Activated CD8-positive, alpha-beta T cell treated with anti-CD3 and anti-CD28 coated beads for 36 hours (primary cell): ENCODE measurements at places on chromosomes 5 and 9.
A peak's percentile ranks its signal among the peaks of the same experiment; 100 is the strongest.

DNA sequence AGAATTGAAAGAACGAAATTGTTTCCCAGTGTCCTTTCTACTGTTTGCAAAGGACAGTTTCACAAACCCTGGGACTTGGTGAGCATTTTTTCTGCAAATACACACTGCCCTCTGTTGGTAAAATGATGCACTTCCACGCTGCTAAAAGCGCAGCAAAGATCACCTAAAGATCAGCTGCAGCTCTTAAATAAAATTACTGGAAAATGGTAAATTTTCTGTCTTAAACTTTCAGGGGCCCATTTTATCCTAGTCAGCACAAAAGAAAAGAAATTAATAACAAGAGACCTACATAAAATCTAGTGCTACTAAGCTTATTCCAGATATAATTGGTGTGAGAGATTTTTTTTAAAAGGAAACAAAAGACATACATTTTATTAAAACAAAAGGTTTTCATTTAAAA, 566.0 kb downstream of the CAAP1 start:
- no peaks in the 10 kb centered on the region for H3K36me3 ChIP-seq
- H3K27me3 ChIP-seq = no peaks in the 10 kb centered on the region
- H3K4me1 ChIP-seq = no peaks in the 10 kb centered on the region
- DNase-seq = peak; percentile 11
- no peak overlapping the region for H3K27ac ChIP-seq

DNA sequence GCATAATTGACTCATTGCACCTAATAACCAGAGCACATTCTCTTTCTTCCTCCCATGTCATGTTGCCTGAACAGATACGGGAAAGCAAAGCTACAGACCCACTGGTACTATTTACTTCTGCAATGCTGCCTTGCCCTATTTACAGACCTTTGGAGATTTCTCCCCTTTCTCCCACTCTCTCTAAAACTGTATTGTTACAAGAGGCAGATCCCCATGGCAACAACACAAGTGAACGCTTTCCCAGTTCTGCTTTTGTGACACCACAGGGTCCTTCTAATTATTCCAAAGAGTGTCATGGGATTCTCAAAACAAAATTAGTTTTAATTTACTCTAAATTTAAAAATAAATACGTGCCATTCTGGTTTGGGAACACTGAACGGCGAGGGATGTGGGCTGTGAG, 104.7 kb downstream of the KCTD16 start:
- H3K27me3 ChIP-seq = peaks cover 4% of the 10 kb centered on the region
- no peak overlapping the region for H3K4me3 ChIP-seq
- no peaks in the 10 kb centered on the region for H3K36me3 ChIP-seq
- no peak overlapping the region for H3K27ac ChIP-seq
- H3K4me1 ChIP-seq = no peaks in the 10 kb centered on the region

GRCh38 chr9:78826527-78826926, 529.6 kb downstream of the PSAT1 start:
- peaks cover 2% of the 10 kb centered on the region for H3K27me3 ChIP-seq
- H3K27ac ChIP-seq = no peak overlapping the region
- no peak for DNase-seq
- H3K36me3 ChIP-seq = no peaks in the 10 kb centered on the region
- H3K4me3 ChIP-seq = no peak overlapping the region

GRCh38 chr9:128142061-128142460, 7.2 kb upstream of the LCN2 start:
- H3K36me3 ChIP-seq = no peaks in the 10 kb centered on the region
- H3K27me3 ChIP-seq = no peaks in the 10 kb centered on the region
- H3K4me3 ChIP-seq = no peak overlapping the region
- no peak overlapping the region for H3K27ac ChIP-seq

GRCh38 chr9:6301858-6302257, 26.3 kb upstream of the TPD52L3 start:
- no peak for DNase-seq
- no peak overlapping the region for H3K27ac ChIP-seq
- no peaks in the 10 kb centered on the region for H3K4me1 ChIP-seq
- peaks cover 7% of the 10 kb centered on the region for H3K27me3 ChIP-seq
- no peak overlapping the region for H3K4me3 ChIP-seq

GRCh38 chr5:142545650-142546322, 140.1 kb downstream of the FGF1 start:
- H3K4me3 ChIP-seq = no peak overlapping the region
- no peak for DNase-seq
- peaks cover 4% of the 10 kb centered on the region for H3K4me1 ChIP-seq

DNA sequence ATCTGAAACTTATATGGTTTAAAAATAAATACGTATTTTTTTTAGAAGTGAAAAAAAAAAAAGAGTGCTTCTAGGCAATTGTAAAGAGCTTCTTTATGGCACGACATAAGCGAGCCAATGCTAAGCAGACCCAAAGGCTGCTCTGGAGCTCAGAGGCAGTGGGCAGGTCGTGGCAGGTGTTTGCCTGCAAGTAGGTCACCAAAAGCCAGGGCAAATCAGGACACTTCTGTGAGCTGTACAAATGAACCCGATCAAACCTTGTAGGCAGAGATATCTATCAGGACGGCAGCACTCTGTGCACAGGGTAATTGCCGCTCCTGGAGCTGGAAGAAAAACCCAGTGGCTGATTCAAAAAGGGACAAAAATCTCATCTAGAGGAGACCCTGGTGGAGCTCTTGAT, 75.9 kb downstream of the IRX2 start:
- H3K4me1 ChIP-seq = no peaks in the 10 kb centered on the region
- H3K27ac ChIP-seq = no peak overlapping the region
- H3K4me3 ChIP-seq = no peak overlapping the region
- no peaks in the 10 kb centered on the region for H3K27me3 ChIP-seq
- no peaks in the 10 kb centered on the region for H3K36me3 ChIP-seq

GRCh38 chr9:91334053-91334452, 27.7 kb downstream of the AUH start:
- no peak overlapping the region for H3K27ac ChIP-seq
- peaks cover 44% of the 10 kb centered on the region for H3K36me3 ChIP-seq
- DNase-seq = peak; percentile 21
- H3K4me3 ChIP-seq = no peak overlapping the region
- no peaks in the 10 kb centered on the region for H3K27me3 ChIP-seq

GRCh38 chr9:113221800-113222481, 597 bp downstream of the SLC31A1 start:
- peak; percentile 2 for DNase-seq
- peaks cover 11% of the 10 kb centered on the region for H3K36me3 ChIP-seq
- no peaks in the 10 kb centered on the region for H3K27me3 ChIP-seq

DNA sequence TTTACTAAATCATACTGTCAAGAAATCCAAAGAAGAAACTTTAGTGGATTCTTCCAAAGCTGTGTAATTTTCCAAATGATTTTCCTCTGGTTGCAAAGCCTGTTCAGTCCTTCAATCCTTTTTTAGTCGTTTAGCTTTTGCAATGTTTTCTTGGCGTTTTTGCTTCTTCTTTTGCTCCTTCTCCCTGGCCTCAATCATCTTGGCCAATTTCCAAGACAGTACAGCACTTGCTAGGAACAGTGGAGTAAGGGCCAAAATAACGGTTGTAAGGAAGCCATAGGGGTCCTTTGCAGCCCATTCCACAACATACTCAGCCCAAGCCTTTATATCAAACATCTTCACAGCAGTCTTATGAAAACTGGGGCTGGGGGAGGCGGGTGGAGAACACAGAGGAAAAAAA, 2.4 kb downstream of the SMIM15 start:
- peak overlapping the region; percentile 68 for H3K27ac ChIP-seq
- no peaks in the 10 kb centered on the region for H3K27me3 ChIP-seq
- H3K4me3 ChIP-seq = no peak overlapping the region
- DNase-seq = no peak
- H3K4me1 ChIP-seq = peaks cover 34% of the 10 kb centered on the region

DNA sequence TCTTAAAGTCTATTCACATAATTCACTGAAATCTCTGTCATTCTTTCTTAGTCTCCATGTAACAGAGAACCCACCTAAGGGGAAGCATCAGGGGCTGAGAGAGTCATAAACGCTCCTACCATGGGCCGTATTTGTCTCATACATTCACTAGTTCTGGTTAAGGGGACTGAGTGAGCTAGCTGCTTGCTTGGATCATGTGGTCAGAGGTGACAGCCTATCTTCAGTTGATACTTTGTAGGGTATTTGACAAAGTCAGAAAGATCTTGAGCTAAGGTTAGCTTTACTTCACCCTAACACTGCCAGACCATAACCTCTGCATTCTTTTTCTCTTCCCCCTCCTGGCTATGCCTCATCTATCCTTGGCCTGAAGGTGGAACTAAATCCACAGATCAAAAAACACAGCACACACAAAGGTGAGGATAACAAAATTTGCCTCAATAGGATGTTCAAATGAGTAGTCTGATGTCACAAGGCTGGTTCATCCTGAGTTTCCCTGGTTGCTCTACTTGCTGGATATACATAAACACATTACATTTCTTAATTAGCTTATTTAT, 66.5 kb downstream of the MARCHF3 start:
- DNase-seq = no peak
- peaks cover 6% of the 10 kb centered on the region for H3K4me1 ChIP-seq
- no peaks in the 10 kb centered on the region for H3K36me3 ChIP-seq
- no peak overlapping the region for H3K4me3 ChIP-seq
- H3K27ac ChIP-seq = no peak overlapping the region
- no peaks in the 10 kb centered on the region for H3K27me3 ChIP-seq

- H3K27ac ChIP-seq = no peak overlapping the region
- no peak overlapping the region for H3K4me3 ChIP-seq
- H3K4me1 ChIP-seq = no peaks in the 10 kb centered on the region
- H3K36me3 ChIP-seq = no peaks in the 10 kb centered on the region
These were observed 10.1 kb downstream of the CDKN2A start for GRCh38 chr9:21984101-21984500.

- no peak for DNase-seq
- H3K27me3 ChIP-seq = no peaks in the 10 kb centered on the region
- peaks cover 25% of the 10 kb centered on the region for H3K4me1 ChIP-seq
- H3K27ac ChIP-seq = no peak overlapping the region
- no peaks in the 10 kb centered on the region for H3K36me3 ChIP-seq
- no peak overlapping the region for H3K4me3 ChIP-seq
These were observed 51.3 kb upstream of the SUB1 start for GRCh38 chr5:32534041-32534440.

DNA sequence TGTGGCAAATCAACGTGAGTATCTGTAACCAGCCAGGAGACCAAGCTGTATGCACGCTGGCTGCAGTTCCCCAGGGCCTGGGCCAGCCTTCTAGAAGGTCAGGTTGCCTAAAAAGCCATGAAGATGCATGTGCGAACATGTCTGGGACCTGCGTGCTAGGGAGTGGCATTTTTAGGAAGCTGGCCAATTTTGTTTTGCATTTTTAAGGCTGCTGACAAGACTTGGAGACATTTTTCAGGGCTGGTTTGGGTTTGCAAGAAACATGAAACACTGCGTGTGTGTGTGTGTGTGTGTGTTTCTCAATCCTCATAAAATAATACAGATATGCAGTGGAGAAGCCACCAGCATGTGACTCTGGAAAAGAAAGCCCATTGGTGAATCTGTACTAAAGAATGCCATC, 5.1 kb downstream of the TGFBI start:
- DNase-seq = no peak
- H3K27me3 ChIP-seq = peaks cover 11% of the 10 kb centered on the region
- H3K4me3 ChIP-seq = no peak overlapping the region

DNA sequence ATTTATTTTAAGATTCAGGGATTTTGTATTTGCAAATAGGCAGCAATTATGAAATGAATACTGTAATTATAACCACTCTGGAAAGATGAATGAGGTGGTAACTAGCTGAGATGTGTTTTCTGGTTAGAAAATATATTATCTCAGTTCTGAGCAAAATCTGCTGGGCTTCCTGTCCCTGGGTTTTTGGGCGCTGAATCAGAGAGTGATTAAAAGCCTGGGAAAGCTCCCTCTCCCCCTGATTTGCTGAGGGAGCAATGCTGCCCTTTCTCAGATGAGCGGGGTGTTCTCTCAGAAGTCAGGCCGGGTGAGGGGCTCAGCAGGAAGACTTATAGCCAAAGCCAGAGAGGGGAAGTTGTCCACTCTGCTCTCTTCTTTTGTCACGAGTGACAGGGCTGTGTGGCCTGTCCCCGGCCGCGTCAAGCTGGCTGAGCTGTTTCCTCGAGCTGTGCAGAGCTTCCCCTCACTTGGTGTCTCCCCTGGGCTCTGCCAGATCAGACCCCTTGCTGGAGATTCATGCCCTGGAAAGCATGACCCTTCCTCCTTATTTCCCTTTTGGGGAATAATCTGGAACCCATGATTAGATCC, 39.8 kb upstream of the PITX1 start:
- H3K27me3 ChIP-seq = no peaks in the 10 kb centered on the region
- H3K36me3 ChIP-seq = no peaks in the 10 kb centered on the region
- H3K4me3 ChIP-seq = no peak overlapping the region
- no peak overlapping the region for H3K27ac ChIP-seq
- no peaks in the 10 kb centered on the region for H3K4me1 ChIP-seq

- no peaks in the 10 kb centered on the region for H3K27me3 ChIP-seq
- peak overlapping the region; percentile 88 for H3K4me3 ChIP-seq
- peaks cover 1% of the 10 kb centered on the region for H3K36me3 ChIP-seq
- H3K4me1 ChIP-seq = peaks cover 27% of the 10 kb centered on the region
These were observed 739 bp downstream of the C9orf72 start for GRCh38 chr9:27572566-27572917.
